ENCODE measurements at places on chromosomes 3 and 15.
A peak's percentile ranks its signal among the peaks of the same experiment; 100 is the strongest.

DNA sequence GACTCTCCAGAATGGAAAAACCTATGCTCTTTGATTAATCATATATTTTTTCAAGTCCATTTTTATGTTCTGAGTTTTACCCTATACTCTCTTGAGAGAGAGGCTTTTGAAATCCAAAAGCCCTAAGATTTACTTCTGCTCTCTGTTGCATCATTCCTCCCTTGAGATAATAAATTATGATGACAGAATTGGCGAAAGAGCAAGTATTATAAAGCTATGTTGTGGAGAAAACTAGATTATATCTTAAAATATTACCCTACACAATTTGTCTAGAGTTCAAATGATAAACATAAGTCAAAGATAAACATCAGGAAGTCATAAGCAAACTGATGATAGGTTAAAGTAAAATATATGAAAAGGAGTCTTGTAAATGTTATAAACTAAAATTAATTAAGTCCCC, 293.4 kb upstream of the MME start:
- no peak for DNase-seq

DNA sequence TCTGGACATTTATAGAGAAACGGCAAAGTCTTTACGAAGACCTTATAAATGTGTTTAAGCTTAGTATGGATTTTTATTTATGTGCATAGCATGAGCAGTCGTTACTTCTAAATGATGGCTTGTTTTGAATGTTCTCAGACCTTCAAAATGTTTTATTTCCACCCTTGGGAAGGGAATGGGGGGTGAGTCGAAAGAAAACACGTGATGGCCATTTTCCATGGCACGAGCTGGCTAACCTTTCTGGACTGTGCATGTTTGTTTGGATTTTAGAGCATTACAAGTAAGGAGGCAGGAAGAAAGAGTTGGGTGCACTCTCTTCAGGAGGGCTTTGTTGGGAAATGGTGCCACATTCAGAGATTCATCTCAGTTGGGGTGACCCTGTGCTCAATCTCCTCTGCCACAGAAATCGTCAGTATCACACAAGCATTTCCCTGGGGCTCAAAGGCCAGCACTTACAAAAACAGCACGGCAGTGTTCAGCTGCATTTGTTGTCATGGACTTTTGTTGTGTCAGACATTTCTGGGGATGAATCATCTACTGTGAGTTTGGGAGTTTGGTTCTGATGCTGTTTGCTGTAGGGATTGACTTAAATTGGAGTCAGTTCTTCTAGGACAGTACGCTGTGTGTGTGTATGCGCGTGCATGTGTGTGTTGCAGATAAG, 52.3 kb upstream of the ADAMTS9 start:
- DNase-seq = no peak

DNA sequence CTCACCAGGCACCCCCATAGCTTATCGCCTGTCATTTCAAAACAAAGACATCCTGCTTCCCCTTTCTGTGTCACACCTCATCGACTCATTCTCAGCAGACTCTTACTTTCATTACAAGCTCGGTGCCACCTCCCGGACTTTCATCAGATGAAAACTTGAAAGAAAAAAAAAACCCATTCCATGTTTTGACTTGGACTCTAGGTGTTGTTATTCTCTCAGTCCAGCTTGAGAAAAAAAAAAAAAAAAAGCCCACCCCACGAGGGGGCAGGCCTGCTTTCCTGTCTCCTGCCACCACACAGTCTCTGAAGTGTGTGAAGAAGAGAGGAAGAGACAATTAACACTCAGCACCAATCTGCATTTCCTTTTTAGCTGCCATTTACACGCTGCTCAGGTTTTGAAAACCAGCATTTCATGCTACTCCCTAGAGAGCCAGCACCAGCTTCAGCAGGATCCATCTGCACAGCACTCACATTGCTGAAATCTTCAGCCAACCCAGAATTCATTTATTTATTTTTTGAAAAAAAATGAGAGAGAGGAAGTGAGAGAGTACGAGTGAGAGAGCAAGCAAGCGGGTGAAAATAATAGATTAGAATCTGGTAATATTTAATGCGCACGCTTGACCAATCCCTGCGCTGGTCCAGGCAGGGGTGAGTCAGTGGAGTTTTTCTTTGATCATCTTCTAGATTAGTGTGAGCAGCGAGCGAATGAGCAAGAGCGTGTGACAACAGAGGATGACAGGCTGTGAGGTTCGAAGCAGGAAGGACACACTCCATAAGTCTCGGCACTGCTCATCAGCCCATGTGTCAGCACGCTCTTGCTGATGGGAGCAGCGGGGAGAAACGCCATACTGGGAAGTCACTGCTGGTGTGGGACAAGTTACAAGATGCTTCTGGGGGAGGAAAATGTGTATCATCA, 23.5 kb downstream of the ZNF80 start:
- peak; percentile 79 for DNase-seq

DNA sequence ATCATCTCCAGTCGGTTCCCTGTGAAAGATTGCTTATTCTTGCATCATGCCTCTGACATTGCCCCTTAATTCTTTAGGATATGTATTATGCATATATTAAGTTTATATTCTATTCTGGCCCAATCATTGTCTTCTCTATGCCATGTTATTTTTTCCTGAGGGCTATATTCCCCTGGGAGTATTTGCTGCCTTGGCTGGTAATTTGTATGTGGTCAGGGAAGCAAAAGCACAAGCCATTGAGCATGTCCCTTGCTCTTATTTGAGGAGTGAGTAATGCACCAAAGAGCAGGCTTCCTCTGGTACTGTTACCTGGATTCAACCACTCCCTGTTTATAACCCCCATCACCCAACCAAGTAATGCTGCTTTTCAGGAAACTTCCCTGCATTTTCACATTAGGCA, 36.3 kb downstream of the STAC start:
- DNase-seq = no peak

- no peak for DNase-seq
Measured at GRCh38 chr3:101268141-101268540, 52.2 kb downstream of the IMPG2 start.

DNA sequence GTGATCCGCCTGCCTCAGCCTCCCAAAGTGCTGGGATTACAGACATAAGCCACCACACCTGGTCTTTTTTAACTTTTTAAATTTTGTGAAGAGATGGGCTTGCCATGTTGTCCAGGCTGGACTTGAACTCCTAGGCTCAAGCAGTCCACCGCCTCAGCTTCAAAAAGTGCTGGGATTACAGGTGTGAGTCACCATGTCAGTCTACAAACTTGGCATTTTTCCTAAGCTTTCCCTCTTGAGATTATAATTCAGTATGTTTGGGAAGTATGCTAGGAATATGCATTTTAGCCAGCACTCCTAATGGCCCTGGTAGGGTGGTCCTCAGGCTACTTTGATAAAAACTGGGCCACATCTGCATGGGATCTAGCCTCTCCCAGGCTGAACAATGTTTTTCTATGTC, 4.4 kb downstream of the WDR73 start:
- no peak for DNase-seq

GRCh38 chr3:126659915-126660886, 5.3 kb upstream of the TXNRD3 start:
- no peak for DNase-seq

DNA sequence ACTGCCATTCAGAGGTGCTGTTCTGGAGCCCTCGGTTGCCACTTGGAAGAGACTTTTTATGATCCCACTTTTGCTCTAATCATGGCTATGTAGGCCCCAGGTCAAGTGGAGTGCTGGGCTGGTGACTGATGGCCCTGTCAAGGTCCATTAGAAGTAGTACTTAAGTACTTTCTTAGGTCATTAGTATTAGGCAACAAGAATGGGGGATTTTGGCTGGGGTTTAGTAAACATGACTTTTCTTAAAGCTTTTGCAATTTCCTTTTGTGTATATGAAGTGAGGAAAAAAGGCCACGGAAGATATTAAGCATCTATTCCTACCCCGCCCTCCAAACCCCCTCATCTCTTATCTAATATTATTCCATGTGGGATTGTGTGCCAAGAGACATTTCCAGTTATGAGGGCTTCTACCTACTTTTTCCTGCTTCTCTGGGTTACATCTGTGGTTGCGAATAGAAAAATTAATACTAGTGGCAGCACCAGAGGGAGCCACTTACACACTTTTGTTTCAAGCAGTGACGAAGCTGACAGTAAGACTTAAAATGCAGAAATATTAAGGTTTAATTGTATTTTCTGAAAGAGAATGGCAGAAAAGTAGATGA, 13.9 kb downstream of the NLGN1 start:
- no peak for DNase-seq
